ENCODE measurements at places on chromosomes 7 and 10. TPM values are rescaled to one million over a fixed set of nuclear protein-coding genes. Genes with fewer than 3 reads are reported as not detected.

Gene PAPOLB
- 0.07 TPM for total RNA-seq

Gene JAKMIP3
- total RNA-seq, result 0.17 TPM

DNA sequence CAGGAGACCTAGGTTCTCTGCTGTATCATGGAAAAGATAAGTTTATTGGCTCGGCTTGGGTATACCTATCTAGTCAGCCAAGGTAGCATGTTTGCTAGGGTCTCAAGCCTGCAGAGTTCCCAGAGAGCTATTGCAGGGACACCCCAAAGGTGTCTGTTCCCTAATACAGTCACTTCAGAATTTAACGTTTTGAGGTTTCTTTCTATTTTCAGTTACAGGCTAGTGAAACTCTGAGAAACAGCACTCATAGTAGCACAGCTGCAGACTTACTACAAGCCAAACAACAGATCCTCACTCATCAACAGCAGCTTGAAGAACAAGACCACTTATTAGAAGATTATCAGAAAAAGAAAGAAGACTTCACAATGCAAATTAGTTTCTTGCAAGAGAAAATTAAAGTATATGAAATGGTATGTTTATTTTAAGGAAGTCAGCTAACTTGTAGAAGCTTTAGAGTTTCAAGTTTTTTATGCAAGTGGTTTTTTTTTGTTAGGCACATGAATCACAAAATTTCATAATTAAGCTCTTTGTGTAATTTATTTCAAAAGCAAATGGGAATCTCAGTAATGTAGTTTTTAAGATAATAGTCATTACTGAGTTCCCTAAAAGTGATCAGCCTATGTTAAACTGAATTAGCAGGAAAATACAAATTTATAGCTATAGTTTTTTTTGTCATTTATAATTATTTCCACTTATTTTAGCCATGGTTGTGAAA lies 54.9 kb downstream of the AKAP9 start:
- no peak for DNase-seq

- no peak for DNase-seq
Measured at GRCh38 chr10:6221971-6222751, 19.4 kb downstream of the PFKFB3 start.

DNA sequence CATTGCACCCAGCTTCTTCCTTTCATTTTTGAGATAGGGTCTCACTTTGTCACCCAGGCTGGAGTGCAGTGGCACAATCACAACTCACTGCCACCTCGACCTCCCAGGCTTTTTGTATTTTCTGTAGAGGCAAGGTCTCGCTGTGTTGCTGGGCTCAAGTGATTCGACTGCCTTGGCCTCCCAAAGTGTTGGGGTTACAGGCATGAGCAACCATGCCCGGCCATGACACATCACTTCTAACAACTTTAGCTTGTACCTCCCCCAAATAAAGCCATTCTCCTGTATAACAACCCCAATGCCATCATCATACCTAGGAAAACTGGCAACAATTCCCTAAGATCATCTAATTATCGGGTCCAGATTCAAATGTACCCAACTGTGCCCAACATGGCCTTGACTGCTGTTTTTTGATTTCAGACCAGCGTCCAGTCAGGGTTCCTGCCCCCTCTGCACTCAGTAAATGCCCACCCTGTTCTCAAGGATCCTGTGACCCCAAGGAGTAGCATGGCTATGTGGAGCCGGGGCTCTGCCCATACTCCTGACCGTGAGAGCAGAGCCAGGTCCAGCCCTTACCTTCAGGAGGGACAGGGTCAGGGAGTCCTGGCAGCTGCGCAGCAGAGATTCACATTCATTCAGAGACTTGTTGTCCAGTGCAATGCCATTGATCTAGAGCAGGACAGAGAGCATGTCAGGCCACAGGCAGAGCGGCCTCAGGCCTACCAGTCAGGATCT lies 102.6 kb downstream of the DLG5 start:
- no peak for DNase-seq

DNA sequence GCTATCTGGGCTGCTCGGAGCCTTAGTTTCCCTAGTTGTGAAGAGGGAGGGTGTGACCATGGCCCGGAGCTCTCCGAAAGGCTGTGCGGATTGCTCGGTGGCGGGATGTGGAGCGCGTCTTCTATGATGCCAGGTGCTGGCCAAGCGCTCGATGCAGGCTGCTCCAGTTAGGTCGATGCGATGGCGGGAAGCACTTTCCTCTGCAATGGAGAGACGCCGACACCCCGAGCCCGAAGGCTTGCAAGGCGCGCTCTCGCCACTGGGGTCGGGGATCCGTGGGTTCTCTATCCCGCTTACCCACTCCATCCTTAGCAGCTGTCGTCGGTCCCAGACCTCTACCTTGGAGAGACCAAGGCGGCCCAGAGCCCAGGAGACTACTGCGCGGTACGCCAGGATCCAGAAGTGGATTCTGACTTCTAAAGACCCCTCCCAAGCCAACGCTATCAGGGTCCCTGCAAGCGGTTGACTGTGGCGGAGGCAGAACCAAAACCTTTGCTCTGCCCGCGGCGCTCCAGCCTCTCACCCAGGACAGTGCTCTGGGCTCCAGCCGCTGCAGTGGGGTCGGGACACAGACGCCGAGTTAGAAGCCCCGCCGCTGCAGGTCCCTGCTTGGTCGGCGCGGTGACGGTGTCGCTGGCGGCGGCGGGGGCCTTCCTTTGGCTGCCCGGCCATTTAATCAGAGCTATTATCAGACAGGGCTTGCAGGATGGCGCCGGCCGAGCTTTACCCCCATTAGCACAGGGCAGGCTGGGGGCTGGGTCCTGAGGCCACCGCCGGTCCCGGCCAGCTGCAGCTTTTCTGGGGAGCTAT lies 7.8 kb upstream of the TBX20 start:
- no peak for DNase-seq

GRCh38 chr10:116741391-116742351 lies 695 bp downstream of the HSPA12A start:
- DNase-seq, result no peak

DNA sequence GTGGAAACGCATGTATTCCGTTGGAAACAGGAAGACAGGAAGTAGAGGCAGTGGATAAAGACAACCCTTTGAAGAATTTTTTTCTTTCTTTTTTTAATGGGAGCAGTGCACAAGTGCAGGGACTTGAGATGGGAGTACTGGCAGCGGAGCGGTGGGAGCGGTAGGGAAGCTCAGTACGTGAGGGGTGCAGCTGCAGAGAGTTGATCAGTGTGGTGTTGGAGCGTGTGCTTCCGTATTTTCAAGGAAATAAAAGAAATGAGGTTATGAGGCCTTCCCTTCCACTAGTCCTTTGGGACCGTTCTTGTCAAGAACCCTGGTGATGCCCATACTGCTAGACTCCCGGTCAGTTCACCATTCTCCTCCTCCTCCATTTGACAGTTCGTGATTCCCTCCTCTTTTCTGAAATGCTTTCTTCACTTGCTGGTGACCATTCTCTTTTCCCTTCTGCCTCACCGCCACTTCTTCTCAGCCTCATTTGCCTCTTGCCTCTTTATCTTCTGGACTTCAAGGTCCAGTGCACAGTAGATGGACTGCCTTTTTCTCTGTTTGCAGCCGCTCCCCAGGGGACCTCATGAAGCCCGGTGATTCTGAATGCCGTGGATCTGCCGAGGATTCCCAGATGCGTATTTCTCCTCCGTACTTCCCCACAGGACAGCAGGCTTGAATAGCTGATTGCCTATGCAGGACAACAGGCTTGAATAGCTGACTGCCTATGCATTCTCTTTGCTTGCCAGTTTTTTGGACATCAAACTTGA lies 39.1 kb upstream of the TMEM236 start:
- no peak for DNase-seq

DNA sequence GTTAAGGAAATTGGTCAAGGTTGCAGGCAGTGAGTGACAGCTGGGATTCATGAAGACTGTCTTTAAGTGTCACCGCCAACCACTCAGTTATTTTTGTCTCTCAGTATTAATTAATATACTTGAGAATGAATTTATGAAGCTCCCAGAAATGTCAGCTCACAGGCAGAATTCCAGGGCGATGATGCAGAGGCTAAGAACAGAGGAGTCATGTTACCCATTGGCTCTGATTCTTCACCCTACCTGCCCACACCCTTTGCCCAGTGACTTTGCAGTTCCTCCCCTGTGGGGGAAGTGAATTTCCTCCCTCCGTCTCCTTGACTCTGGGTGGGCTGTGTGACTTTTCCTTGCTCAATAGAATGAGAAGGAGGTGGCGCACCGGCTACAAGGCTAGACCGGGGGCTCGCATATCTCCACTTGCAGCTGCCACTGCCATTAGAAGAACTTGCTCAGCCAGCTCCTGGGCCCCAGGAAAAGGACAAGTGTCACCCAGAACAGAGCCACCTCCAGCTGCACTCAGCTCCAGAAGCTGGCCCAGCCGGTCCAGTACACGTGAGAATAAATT lies 157.1 kb upstream of the PRKCQ start:
- no peak for DNase-seq
